Left cardiac atrium (tissue), 4 donors: ENCODE measurements at places on chromosomes 1 and 21. TPM values are rescaled to one million over a fixed set of nuclear protein-coding genes. Genes with fewer than 3 reads are reported as not detected.

GRCh38 chr1:161722406-161722805 is 1.1 kb downstream of the FCRLB start:
- no peak for DNase-seq

DNA sequence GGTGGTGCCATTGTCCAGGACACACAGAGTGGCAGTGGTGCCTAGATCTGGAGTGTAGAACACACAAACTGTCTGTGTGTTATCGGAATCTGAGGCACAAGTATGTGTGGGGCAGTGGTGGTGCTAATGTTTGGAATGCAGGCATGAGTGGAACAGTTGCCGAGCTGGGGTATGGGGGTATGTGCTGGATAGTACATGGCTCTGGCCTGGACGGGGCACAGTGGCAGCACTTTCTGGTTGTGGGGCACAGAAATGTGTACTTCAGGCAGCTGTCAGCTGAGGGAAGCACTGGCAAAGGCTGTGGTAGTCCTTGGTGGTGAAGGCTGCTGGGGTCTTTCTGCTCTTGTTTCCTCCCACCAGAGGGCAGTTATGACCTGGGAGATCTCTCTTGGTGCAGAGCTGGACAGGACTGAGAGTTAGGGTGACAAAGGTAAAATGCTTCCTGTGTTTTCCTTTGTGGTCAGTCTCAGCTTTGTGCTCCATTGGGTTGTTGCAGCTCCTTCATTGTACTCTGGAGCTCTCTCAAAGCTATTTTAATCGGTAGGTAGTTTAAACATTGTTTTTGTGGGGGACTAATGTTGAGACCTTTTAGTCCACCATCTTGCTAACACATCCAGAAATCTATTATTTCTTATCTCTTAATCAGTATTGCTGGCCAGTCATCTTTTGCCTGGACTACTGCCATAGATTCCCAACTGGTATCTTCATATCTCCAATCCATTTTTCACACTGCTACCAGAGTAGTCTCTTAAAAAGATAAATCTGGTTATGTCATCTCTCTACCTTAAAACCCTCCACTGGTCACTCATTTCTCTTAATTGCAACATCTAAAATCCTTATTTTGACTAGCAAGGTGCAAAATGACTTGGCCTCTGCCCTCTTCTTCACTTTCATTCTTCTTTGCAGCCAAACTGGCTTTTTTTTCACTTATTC is 83.9 kb upstream of the NBPF4 start:
- DNase-seq, result no peak

The ARHGEF19 gene
- total RNA-seq, result 2.1 TPM

The KCNJ15 gene
- 2.6 TPM for total RNA-seq

The LAMTOR5 gene
- 197 TPM for total RNA-seq

DNA sequence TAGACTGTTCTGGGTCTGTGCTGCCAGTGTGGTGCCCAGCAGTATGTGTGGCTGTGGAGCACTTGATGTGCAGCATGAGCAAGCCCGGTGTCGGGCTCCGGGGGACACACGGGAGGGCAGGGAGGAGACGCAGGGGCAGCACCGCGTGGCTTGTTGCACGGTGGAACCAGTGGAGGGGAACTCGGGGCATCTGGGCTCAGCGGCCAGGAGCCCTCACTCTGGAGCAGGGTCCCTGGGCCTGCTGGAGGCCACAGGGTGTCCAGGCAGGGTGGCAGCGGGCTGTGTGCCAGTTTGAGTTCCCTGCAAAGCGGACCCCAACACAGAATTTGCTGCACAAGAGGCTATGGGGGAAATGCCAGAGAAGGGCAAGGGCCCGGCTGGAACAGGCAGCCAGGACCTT is 30.6 kb downstream of the PCNT start:
- no peak for DNase-seq

DNA sequence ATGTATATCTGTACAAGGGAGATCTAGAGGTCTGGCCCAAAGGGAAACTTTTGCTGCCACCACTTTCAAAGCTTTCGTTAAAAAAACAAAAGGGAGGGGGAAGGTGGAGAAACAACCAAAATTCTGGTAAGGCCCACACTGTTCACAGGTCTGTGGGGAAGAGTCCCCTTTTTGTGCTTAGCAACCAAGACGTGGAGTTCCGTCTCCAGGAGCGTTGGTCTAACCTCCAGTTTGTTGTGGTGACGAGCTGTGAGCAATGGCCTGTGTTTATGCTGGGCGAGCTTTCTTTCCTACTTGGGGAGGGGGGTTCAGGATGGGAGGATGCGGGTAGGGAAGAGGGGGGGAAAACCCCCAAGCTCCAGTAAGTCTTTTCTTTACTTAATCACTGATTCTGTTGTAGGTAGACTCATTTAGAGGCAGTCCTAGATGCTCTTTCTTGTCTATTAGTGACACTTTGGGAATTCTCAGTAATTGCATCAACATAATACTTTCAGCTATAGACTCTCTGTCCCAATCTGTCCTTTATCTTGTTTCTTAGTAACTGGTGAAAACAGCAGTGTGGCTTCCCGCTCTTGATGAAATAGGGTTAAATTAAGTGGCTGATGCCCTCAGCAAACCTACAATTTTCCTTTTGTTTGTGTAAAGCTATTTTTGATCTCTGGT is 1.5 kb downstream of the HIPK1 start:
- no peak for DNase-seq

DNA sequence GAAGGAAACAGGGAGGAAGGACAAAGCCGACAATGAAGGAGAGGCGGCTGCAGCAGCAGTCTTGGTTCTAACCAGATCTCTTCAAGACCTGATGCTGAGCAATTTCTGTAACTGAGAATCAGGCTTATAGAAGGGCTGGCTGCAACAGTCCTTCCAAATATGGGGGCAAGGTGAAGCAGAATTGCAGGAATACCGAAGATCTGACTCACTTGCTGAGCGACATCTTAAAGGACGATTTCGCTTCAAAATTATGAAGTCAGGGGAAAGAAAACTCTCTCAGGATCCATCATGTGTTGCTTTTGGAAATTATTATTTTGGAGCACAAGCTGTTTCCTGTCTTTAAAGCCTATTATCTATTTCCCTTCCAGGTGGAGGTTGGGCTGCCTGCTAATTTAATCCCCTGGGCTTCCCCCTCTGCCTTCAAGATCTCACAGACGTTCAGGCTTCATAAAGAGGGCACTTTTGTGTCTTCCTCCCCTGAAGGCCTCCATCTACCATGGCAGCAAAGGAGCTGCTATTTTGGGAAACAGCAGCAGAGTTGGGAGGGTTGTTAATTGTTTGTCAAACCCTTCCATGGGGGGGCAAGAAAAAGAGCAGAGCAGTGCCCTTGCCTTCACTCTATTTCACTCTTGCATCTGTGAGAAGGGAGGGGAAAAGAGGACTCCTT is 10.8 kb upstream of the IER5 start:
- no peak for DNase-seq

GRCh38 chr1:82762829-82763532 is 962.2 kb downstream of the ADGRL2 start:
- DNase-seq, result no peak

DNA sequence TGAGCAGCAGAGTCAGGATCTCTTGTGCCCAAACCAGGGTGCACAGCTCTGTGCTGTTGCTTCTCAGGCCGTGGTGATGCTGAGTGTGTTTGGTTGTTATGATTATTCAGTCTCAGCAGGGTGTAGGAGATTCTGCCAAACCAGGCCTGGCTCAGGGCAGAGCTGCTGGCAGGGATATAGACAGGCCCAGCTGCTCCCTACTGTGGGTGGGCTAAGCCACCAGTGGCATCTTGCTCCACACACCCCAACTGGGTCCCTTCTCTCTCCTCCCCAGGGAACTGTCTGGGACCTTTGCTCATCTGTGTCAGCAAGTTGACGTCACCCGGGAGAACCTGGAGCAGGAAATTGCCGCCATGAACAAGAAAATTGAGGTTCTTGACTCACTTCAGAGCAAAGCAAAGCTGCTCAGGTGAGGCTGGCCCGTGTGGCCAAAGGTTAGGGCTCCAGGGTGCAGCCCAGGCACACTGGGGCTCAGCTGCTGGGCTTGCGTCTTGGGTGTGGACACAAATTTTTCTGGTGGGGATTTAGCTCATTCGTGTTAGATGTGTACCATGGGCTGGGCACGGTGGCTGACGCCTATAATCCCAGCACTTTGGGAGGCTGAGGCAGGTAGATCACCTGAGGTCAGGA is 9.9 kb upstream of the MIIP start:
- no peak for DNase-seq

The FCRLB gene
- total RNA-seq, result 0.24 TPM

DNA sequence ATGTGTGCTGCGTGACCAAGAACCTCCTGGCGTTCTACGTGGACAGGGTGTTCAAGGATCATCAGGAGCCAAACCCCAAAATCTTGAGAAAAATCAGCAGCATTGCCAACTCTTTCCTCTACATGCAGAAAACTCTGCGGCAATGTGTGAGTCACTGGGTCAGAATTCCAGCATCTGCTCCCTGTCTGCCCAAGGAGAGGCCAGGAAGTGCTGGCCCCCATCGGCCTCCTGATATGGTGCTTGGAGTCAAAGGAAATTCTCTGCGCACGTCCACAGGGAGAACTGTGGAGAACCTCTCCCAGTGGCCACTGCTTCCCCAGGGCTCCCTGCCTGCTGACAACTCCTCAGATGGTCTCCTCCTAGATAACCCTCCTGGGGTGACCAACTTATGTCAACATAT is 25.6 kb upstream of the IL20 start:
- DNase-seq, result no peak

- DNase-seq, result no peak
Measured at GRCh38 chr1:235049217-235049616, 79.4 kb downstream of the TOMM20 start.

The TMEM82 gene
- not detected for total RNA-seq

DNA sequence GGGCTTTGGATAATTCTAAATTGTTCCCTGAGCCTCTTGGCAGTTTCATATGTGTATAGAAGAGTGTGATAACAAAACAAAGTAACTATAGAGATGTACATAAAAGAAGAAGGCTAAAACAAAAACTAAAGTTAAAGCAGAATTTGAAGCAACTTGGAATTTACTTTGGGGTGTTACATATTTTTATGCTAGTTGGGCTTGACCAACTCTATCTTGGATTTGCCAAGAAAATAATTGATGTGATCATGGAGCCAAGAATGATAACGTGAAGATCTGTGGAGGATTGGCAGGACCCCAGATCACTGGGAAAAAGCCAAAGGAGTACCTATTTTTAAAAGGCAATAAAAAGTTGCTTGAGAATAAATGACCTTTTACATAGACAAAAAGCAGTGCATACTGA is 206.9 kb downstream of the LMO4 start:
- DNase-seq, result no peak

GRCh38 chr1:225658041-225658440 is 5.1 kb upstream of the ENAH start:
- DNase-seq, result no peak

DNA sequence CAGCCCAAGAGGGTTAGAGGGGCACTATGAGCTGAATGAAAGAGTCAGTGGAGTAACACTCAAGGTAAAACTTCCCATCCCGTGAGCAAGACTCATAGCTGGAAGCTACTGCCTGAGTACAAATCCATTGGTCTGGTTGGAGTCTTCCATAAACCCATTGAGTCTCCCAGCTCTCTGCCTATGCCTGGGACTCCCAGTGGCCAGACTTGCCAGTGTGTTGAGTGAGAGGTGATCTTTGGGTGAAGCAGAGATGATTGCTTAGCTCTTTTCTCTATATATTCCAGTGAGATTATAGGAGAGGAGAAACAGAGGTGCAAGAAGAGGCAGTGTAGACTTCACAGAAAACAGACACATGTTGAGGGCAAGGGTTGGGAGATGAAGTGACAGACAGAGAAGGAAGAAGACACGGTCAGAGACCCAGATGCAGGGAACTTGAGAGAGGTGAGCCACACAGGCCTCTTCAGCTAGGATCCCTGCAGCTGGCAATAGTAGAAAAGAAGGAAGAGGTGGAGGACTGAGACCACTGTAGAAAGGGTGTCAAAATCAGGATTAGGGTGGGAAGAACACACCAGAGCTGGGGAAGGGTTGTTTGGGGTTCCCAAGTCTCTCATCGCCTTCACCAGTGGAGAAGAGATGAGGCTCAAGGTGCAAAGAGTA is 3.7 kb downstream of the FOXD2 start:
- no peak for DNase-seq

DNA sequence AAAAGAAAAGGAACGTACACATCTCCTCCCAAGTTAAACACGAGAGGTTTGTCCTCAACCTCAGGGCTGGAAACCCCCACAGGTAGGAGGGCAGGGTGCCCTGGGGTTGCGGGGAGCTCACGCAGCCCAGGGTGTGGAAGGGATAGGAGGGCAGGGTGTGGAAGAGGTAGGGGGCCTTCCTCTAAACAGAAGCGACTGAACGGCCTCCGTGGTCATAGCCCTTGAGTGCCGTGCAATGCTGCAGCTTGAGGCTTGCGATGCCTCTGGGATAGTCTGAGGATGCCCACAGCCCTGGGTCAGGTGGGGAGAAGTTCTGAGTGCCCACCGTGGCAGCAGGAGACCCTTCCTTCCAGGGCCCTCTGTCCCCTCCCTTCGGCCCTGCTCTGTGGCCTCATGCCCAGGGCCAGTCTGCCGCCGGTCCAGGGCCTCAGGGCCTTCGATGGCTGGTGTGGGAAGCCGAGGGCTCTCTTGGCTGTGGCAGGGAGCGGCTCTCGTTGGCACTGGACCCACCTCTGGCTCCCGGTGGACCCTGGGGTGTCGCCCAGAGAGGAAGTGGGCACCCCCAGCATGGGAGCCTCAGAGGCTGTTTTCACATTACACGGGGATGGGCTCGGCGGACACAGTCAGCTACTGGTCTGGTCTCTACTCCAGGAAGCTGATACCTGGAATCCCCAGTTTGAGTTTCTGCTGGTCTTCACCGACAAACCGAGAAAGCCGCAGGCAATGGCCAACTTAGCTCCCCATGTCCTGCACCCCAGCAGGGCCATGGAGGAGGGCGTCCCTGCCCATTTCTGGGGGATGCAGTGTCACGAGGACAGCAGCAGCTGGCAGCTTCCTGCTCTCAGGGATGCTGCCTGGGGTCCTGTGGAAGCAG is 6.4 kb upstream of the CDK11B start:
- DNase-seq, result no peak

The CAPN9 gene
- total RNA-seq, result 0.18 TPM

DNA sequence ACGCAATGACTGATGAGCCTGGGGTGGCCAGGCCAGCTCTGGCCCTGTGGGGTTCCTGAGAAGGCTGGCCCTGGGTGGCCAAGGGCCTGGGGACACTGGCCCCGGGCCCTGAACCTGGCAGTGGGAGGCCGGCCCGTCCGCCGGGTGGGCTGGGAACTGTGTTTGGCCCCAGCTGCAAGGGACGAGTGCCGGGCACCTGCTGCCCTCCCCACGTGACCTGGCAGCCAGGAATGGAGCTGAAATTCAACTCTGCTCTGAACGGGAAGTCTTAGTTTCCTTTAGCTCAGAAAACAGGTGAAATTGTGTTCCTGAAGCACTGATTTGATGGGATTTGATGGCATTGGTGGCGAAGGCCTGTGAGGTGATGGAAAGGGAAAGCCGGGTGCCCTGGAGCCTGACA is 8.2 kb upstream of the TTLL10 start:
- DNase-seq, result no peak
